Activated T-helper 2 cell treated with anti-CD3 and anti-CD28 coated beads, Interferon-gamma antibody, Interleukin-2, Interleukin-4, amounts not matched to agents 10 μg/mL and 5 μg/mL and 100 μg/mL, durations not matched to agents 14 hours and 24 hours and 36 hours (primary cell): ENCODE measurements at places on chromosomes 5 and 9.

DNA sequence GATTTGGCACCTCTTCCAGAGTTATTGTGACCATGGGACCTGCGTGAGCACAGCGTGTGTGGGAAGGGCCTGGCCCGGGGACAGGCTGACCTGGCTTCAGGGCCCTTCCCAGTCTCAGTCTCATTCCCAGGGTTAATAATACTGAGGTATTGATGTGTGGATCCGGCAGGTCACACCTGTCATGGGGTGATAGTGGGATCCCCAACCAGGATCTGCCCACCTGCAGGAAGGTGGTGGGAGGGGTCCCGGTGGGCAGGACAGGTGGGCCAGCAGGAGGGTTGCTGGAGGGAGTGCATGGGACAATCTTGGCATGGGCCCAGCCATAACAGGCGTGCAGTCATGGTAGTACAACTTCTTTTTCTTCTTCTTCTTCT, 55.4 kb downstream of the COL15A1 start:
- DNase-seq = no peak

GRCh38 chr9:71937070-71937625, 25.7 kb downstream of the C9orf85 start:
- DNase-seq = no peak

DNA sequence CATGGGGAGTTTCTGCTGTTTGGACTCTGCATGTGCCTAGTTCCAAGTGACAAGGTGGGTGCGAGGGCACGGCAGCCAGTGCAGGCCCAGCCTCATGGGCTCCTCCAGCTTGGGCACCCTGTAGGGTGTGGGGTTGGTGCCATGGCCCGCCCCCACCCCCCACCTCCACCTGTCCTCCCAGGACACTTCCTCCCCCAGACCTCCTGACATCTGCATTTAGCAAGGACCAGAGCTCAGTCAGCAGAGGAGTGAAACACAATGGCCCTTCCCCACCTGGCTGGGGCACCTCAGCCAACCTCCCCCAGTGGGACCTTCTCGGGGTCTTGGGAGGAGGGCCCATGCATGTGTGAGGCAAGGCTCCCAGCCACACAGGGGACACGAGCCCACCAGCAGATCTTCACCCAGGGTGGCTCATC, 1.9 kb upstream of the NKD2 start:
- DNase-seq = no peak

DNA sequence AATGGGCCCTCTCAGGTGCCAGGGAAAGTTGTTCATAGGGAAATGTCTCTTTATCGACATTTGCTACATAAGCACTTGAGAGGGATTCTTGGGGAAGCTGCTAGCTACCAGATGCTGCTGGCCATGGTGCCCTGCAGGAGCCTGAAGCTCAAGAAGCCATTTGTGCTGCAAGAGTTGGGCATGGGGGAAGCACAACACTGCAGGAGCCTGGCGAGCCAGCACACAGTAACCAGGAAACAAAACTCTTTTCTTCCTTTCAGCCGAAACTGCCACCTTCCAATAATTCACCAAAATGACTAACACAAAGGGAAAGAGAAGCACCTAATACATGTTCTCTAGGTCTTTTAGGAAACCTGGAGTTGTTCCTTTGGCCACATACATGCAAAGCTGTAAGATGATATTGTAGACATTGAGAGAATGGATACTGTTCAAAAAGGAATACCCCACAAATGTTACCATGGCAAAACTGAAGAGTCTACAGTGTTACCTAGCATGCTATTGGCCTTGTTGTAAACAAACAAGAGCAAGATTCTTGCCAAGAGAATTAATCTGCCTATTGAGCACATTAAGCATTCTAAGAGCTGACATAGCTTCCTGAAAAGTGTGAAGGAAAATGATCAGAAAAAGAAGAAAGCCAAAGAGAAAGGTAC, 26.1 kb upstream of the LARP1 start:
- DNase-seq = no peak

DNA sequence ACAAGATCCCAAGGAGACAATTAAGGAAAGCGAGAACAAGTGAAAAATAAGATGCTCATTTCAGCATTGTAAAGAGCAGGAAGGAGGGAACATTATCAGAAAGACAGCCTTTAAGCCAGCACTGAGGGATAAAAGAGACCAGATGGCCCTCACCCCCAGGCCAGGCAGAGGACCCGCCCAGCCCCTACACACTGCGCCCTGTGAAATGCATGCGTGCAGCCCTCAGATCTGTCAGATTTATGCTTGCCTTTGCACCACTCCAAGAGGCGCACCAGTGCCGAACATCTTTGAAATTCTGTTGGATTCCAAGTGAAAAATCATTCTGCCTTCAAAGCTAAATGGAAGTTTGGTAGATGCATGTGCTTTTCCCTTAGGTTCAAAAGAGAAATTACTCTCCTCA, 378.0 kb downstream of the MLLT3 start:
- DNase-seq = no peak

DNA sequence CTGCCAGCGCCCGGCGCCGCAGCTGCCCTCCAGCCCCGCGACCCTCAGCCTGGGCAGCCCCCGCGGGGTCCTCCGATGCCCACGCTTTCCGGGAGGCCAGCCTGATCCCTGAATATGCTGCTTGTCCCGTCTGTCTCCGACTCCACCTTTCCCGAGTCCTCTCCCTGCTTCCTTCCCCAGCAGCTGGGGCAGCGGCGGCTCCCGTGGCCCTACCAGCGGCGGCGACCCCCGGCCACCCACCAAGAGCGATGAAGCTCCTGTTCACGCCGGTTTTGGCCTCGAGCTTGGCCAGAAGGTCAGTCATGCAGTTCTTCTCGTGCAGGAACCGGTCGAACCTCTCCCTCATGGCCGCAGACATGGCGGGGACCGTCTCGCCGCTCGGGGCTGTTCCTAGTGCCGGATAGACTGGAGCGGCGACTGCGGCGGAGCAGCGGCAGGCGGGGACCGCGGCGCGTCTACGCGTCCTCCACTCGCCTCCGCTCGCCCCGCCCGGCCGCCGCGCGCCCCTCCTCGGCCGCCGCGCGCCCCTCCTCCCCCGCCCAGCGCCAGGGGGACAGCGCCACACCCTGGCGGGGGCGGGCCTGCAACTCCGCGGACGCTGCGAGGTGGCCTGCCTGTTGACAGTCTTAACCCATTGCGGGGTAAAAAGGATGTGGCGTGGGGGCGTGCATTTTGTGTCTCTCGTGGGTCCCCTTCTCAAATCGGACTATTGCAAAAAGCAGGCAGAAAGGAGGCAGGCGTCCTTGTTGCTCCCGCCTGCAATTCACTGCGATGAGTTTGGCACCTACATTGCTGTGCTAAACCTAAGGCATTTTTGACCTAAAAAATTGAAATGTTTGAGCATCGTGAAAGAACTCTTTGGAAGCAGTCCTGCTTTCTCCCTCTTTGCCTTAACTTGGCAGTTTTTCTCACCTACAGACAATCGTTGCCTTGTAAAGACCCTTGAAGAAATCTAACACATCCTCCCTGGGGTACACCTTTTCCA, at the start of gene REEP5:
REEP5 (minus strand) TSS at position 395 of the 985 bp plus-strand sequence; CDS start at position 358, 37 bp downstream.
- peak; percentile 84 for DNase-seq

DNA sequence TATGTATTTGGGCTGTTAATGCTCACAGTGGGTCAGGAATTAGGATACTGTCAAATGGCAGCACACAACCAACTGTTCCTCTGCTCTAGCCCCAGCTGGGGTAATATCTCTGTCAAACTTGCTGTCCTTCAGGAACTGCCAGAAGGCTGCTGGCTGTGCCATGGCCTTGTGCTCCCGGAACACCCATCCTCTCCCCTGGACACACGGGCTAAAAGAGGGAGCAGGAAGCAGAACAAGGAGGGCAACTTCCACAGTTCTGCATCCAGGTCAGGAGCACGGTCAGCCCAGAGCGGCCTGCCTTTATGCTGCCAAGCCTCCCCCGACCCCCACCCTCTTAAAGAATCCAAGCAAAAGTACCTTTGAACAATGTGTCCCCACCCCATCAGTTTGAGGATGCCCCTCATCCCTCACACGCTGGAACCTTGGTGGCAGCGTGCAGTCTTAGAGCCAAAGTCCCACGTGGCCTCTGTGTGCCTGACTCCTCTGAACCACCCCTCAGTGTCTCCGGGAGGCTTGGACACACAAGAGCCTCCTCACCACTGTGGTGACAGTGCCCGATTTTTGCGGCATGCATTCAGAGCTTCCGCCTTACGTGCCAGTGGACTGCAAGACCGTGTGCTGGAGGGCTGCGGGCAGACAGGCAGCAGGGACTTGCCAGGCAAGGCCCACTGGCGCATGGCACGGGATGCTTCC, 60.8 kb downstream of the PSMB7 start:
- DNase-seq = no peak
